ENCODE measurements at places on chromosomes 5 and 9.

DNA sequence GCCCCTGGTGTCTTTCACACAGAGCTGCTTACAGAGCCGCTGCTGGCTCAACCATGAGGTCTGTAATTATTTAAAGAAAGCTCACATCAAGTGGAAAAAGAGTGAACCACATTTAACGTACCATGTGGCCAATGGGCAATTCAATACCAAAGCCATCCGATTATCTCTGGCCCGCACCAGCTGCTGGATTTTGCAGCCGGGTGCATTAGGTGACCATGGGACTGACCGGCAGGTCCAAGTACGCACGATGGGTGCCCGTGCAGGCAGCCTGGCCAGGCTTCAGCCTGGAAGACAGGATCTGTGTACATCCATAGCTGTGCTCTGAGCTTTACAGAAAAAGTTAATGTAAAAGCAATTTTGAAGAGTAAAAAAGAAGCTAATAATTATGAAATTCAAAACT, 20.5 kb downstream of the PPARGC1B start:
- DNase-seq = no peak

DNA sequence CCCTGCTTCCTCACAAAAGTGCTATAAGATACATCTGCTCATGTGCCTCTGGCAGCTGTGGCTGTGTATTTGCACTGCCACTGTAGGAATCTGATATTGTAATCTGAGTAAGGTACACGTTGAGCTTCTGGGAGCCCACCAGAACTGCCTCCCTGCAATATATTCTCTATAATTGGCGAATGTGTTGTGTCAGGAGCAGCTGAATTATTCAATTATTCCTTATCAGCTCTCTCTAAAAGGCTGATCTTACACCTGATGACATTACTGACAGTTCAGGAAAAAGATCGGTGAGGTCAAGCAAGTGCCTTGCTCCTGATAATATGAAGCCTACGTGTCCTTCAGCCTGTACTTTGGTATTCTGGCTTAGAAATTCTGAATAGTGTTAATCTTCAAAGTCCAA, 1015.0 kb downstream of the CDH9 start:
- no peak for DNase-seq

- DNase-seq = no peak
Observed at GRCh38 chr9:4742246-4742645, 1.2 kb upstream of the AK3 start.

- DNase-seq = no peak
Observed at GRCh38 chr5:8396756-8397155, 527.8 kb downstream of the MTRR start.
